ENCODE measurements at places on chromosomes 2 and 18.

- DNase-seq: no peak
Measured at GRCh38 chr2:23563673-23564614, 179.0 kb downstream of the KLHL29 start.

DNA sequence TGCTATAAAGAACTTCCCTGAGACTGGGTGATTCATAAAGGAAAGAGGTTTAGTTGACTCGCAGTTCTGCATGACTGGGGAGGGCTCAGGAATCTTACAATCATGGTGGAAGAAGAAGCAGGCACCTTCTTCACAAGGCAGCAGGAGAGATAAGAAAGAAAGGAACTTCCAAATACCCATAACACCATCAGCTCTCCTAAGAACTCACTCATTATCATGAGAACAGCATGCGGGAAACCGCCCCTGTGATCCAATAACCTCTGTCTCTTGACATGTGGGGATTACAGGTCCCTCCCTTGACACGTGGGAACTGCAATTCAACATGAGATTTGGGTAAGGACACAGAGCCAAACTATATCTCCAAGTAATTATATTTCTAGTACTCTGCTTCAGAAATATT lies 163.8 kb upstream of the CDH20 start:
- no peak for DNase-seq

GRCh38 chr2:6932828-6933227 lies 15.6 kb downstream of the RNF144A start:
- no peak for DNase-seq

DNA sequence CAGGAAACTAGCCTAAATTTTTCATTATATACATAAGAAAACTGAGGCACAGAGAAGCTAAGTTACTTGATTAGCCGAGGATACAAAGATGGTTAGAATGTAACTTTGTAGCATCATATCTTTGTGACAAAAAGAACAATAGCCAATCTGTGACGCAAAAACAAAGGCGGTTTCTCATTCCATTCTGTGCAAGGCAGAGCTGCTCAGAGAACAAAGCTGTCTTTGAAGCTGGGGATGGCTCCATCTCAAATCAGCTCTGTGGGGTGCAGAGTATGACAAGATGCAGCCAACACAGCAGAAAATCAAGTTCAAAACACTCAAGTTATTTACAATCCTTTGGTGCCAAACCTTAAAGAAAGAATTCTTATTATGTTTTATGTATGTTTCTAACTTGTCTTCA lies 81.9 kb upstream of the VWC2L start:
- DNase-seq: no peak
